ENCODE measurements at places on chromosomes 3 and 15.
A peak's percentile ranks its signal among the peaks of the same experiment; 100 is the strongest.

GRCh38 chr3:184761075-184761841 is 49.4 kb upstream of the MAGEF1 start:
- peak; percentile 87 for DNase-seq

- no peak for DNase-seq
Measured at GRCh38 chr15:88243895-88244787, 12.4 kb downstream of the NTRK3 start.

DNA sequence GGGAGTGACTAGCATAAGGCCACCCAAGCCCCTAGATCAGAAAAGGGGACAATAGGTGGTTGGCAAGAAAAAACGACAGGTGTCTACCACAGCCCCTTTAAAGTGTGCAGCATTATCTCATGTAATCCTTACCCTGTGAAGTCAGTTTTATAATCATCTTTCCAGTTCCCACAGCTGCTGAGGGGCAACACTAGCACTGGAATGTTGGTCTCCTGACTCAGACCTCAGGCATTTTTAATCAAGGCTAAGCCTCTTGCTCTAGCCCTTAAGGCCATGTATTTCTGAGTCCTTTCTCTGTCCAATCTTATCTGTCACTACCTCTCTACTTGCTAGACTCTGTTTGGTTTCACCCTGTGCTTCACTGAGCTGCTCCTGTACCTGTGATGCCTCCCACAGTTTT is 171.7 kb downstream of the TLE3 start:
- DNase-seq = no peak

DNA sequence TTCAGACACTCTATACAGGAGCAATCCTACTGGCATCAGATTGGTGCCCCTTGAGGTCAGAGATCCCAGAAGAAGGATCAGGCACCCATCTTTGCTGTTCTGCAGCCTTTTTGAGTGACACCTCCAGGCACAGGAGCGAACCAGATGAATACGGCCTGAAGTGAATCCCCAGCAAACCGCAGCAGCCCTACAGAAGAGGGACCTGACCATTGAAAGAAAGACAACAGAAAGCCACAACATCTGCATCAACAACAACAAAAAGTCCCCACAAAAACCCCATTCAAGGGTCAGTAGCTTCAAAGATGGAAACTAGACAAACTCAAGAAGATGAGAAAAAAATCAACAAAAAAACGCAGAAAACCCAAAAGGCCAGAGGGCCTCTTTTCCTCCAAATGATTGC is 130.4 kb downstream of the PPM1L start:
- DNase-seq = no peak

- DNase-seq = no peak
Measured at GRCh38 chr3:183274609-183275008, 21.6 kb downstream of the B3GNT5 start.

DNA sequence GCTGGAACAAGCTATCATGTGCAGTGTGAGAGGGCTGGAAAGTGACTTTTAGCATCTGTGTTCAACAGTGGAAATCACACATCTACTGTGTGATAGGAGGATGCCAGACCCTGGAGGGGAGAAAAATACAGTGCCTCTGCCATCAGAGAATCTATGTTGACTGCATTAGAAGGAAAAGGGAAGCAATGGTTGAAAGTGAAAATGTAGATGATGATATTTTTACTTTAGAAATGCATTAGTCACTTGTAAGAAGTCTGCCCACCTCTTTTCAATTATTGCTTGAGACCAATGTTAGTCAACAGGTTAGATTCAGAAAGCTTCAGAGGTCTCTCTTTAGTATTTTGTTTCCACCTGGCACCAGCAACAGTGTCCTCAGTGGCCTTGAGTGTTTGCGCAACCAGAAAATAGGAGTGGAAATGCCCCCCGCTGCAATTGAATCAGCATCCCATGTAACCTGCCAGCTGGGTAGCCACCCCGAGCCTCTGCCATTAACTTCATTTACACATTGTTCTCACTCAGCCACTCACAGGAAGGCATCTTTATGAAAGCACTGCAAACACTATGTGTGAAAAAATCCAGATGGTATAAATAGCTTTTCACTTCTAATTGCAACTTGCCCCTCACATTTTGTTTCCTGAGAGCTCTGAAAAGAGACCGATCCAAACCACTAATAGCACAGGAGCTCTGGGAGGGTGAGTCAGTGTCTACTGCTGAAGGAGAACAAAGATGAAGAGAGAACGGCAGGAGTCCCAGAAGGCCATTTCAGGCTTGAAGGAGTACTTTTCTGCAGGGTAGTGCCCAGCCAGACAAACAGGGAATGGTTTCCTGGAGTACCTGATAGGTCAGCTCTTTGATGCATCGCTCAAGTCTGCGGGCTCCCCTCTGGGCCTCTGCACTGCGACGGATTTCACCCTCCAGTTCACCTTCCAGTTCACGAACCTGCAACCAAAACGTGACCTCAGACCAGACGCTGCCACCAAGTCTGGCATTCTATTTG is 92.1 kb downstream of the HHLA2 start:
- no peak for DNase-seq

DNA sequence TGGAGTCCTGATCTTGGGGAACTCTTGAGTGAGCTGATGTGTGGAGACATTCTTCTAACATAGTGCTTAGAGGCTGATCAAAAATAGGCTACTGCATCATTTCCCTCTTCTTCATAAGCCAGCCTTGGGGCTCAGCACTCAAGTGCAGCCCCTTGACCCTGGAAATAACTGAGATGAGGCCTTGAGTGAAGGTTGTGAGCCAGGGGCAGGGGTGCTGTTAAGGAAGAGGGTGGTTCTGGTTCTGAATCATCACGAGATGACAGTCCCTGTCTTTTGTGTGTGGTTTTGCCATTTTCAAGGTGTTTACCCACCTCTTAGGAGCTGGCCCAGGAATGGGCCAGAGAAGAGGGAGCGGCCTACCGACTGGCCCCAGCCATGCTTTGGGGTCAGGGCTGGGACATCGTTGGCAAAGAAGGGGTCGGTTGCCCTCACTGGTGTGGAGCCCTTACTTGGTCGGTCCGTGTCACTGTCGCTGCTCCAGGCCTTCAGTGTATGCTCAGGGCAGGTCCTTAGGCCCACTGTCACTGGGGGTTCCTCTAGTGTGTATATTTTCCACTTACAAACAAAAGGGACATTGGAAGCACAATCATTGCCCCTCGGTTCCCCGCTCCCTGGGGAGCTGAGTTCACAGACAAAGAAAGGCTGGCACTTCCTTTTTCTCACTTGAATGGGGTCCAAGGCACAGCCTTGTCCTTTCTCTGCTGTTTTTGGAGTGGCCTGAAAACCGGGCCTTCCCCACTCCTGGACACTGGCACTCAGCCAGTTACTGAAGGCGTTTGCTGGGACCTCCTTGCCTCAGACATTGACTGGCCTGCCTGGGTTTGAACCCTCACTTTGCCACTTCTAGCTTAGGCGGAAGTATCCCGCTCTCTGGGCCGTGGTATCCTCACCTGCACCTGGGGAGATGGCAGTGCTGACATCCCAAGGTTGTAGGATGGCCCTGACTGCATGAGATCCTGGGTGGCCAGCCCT is 46.6 kb downstream of the SLC6A6 start:
- peak; percentile 74 for DNase-seq

DNA sequence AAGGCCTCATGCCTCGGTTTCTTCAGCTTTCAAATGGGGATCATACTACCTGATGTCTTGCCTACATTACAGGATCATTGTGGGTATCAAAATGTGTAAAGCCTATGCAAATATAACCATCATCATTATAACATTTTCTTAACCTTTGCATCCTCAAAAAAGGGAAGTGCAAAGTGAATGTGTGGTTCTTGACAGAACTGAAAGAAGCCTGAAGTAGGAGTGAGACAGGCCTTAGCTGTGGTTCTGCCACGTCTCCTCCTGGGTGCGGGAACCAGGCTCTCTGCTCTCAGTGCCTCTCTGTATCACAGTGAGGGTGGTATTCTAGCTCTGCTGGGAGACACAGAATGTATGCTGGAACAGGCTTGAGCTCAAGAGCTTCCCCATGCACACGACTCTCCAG is 316.9 kb upstream of the ICE2 start:
- no peak for DNase-seq

DNA sequence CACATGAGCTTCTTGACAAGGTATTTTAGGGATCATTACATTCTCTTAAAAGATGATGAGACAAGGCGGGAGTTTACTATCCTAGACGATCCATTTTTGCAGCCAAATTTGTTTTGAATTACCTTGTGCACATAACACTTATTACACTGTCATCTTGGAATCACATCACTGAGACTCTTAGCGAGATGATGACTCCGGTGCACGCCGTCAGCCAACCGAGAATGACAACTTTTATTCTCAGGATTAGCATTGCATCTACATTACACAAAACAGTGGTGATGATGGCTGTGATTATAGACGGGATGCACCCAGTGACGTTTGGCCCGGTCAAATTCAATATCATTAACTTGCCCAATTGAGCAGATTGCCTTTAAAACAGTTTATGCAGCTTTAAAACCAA is 216.1 kb downstream of the PDZRN3 start:
- DNase-seq = no peak

DNA sequence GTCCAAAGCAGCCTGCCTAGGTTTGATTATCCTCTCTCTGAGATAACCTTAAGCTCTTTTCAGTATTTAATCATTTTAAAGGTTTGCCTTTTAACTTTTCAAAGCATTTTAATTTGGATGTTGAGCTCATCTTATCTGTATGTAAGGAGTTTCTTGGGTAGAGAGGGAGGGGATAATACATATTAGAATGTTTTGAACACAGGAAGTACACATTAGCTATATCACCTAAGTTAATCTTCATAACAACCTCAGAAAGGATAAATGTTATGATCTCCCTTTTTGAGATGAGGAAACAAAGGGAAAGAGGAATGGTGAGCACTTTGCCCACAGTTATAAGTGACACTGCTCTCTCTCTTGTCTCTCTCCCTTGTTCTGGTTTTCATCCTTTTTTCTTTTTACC is 2.2 kb upstream of the CD47 start:
- no peak for DNase-seq

GRCh38 chr3:13767896-13768295 is 112.0 kb downstream of the WNT7A start:
- no peak for DNase-seq

DNA sequence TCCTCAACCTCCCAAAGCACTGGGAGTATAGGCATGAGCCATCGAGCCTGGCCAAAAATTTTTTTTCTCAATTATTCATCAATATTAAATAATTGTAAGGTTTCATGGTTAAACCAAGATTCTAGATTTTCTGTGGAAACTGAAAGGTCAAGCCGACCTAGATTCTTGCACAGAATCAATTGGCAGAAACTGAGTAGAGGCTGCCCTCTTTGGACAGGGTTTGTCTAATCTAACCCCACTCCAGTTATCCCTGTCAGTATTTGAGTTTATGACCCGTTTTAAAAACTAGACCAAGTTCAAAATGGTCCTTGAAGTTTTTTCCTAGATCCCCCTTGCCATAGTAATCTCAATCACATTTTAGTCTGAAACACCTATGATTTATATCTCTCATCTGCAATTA is 8.6 kb upstream of the ADAM10 start:
- no peak for DNase-seq

GRCh38 chr3:102068736-102069135 is 219.4 kb downstream of the NFKBIZ start:
- no peak for DNase-seq

- no peak for DNase-seq
Measured at GRCh38 chr15:90351479-90352106, 491 bp upstream of the ZNF774 start.

GRCh38 chr3:152021951-152022461 is 148.6 kb downstream of the SUCNR1 start:
- peak; percentile 71 for DNase-seq

GRCh38 chr3:106514431-106514830 is 645.6 kb upstream of the CBLB start:
- DNase-seq = no peak

DNA sequence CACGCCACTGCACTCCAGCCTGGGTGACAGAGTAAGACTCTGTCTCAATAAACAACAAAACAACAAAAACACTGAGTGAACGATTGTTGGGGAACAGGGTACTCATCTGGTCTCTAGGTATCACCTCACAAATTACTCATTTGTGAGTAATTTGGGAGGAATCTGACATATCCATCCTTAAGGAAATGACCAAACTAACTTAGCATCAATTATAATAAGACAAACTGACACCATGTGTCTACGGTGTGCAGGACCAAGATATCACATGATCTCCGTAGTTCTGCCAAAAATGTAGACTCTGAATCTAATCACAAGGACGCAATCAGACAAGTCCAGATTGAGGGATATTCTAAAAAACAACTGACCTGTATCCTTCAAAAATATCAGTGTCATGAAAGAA is 12.0 kb upstream of the DAPK2 start:
- no peak for DNase-seq

GRCh38 chr3:14240366-14240765 is 61.7 kb downstream of the LSM3 start:
- DNase-seq = no peak

DNA sequence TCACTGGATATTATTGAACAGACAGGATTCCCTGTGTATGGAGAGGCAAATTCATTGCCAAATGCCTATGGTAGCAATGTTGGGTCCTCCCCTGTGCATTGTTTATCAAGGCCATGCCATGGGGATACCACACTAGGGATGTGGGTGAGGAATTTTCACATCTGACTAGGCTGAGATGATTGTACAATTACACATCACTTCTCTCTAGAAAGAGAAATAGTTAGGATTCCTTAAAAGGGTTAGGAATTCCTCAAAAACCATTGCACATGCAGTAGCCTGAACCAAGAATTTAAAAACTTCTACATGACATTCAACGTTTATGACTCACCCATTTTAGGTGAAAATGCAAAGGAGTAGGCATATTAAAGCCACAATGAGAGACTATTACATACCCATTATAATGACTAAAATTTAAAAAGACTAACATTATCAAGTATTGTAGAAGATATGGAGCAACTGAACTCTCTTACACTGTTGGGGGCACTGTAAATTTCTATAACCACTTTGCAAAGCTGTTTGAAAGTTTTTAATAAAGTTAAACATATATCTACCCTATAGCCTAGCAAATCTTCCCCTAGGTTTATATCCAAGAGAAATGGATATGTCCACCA is 175.9 kb downstream of the THRB start:
- no peak for DNase-seq

- DNase-seq = no peak
Measured at GRCh38 chr15:40051616-40052415, 12.8 kb upstream of the SRP14 start.

GRCh38 chr3:28850186-28850585 is 430.7 kb upstream of the RBMS3 start:
- no peak for DNase-seq

Data from posterior cingulate gyrus (tissue), 11 donors.